T-helper 2 cell treated with Interferon-gamma antibody and Interleukin-4, amounts not matched to agents 5 μg/mL and 100 μg/mL, for 36 hours (primary cell): ENCODE measurements at places on chromosomes 3 and 15.
A peak's percentile ranks its signal among the peaks of the same experiment; 100 is the strongest.

- no peak for DNase-seq
- H3K27ac ChIP-seq = no peak overlapping the region
- H3K27me3 ChIP-seq = no peaks in the 10 kb centered on the region
- no peaks in the 10 kb centered on the region for H3K4me1 ChIP-seq
- H3K36me3 ChIP-seq = no peaks in the 10 kb centered on the region
Measured at GRCh38 chr15:93312891-93313486, 224.0 kb upstream of the RGMA start.

DNA sequence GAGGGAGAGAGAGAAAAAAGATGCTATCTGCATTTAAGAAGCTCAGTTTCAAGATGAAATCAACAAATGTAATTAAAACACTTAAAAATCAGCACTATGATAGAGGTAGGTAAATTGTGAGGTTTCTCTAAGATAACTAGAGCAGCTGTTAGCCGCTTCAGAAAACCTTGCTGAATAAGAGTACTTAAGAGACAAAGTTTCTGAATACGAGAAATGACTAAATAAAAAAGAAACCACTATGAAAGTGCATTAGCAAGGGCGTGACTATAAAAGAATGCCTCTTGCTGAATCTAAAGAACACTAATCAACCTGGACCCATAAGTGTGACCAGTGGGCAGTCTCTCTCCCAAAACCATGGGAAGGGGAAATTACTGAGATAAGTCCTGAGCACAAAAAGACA is 41.8 kb downstream of the IQCB1 start:
- DNase-seq = no peak
- H3K27me3 ChIP-seq = no peaks in the 10 kb centered on the region
- peaks cover 44% of the 10 kb centered on the region for H3K36me3 ChIP-seq
- peaks cover 11% of the 10 kb centered on the region for H3K4me1 ChIP-seq
- no peak overlapping the region for H3K27ac ChIP-seq
- no peak overlapping the region for H3K4me3 ChIP-seq

DNA sequence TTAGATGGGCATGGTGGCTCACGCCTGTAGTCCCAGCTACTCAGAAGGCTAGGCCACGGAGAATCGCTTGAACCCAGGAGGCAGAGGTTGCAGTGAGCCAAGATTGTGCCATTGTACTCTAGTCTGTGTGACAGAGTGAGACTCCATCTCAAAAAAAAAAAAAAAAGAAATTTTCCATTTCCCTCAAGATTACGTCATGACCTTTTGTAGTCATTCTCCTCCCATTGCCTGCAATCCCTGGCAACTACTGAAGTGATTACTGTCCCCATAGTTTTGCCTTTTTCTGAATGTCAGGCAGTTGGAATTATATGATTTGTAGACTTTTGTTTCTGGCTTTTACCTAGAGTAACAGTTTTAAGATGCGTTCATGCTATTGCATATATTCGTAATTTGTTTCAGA is 28.0 kb downstream of the WDR76 start:
- no peak overlapping the region for H3K27ac ChIP-seq
- peaks cover 2% of the 10 kb centered on the region for H3K4me1 ChIP-seq
- no peak for DNase-seq
- H3K36me3 ChIP-seq = peaks cover 54% of the 10 kb centered on the region
- H3K4me3 ChIP-seq = no peak overlapping the region

DNA sequence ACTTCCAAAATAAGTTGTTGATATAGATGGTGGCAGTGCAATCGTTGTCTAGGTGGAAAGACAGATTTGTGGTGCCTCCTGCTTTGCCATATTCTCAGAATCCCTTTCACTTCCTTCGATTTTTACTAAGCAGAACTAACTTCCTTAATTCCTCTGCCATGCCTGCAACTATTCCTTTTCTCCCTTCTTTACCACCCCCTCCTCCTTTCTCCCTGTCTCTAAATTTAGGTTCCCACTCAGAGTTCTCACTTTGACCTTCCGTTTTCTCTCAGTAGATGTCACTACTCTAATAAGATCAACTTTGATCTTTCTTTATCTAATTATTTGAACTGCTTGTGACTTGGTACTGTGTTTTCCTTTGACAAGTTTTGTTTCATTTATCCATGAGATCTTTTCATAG is 351.2 kb downstream of the LPP start:
- peaks cover 28% of the 10 kb centered on the region for H3K36me3 ChIP-seq
- H3K27ac ChIP-seq = no peak overlapping the region
- H3K4me3 ChIP-seq = no peak overlapping the region
- no peak for DNase-seq
- no peaks in the 10 kb centered on the region for H3K27me3 ChIP-seq

- peak; percentile 63 for DNase-seq
- H3K36me3 ChIP-seq = no peaks in the 10 kb centered on the region
- H3K27me3 ChIP-seq = no peaks in the 10 kb centered on the region
- H3K4me1 ChIP-seq = peaks cover 23% of the 10 kb centered on the region
- peak overlapping the region; percentile 93 for H3K27ac ChIP-seq
Measured at GRCh38 chr15:41894791-41895463, 1.1 kb upstream of the SPTBN5 start.

DNA sequence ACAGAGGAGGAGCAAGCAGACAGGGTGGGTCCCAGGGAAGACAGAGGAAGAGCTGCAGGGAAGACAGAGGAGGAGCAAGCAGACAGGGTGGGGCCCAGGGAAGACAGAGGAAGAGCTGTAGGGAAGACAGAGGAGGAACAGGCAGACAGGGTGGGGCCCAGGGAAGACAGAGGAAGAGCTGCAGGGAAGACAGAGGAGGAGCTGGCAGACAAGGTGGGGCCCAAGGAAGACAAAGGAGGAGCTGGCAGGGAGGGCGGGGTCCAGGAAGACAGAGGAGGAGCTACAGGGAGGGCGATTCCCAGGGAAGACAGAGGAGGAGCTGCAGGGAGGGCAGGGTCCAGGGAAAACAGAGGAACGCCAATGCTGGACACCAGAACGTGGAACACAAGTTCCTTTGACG is 66.5 kb downstream of the PLXNA1 start:
- no peak overlapping the region for H3K27ac ChIP-seq
- no peak overlapping the region for H3K4me3 ChIP-seq
- no peak for DNase-seq
- H3K27me3 ChIP-seq = no peaks in the 10 kb centered on the region

DNA sequence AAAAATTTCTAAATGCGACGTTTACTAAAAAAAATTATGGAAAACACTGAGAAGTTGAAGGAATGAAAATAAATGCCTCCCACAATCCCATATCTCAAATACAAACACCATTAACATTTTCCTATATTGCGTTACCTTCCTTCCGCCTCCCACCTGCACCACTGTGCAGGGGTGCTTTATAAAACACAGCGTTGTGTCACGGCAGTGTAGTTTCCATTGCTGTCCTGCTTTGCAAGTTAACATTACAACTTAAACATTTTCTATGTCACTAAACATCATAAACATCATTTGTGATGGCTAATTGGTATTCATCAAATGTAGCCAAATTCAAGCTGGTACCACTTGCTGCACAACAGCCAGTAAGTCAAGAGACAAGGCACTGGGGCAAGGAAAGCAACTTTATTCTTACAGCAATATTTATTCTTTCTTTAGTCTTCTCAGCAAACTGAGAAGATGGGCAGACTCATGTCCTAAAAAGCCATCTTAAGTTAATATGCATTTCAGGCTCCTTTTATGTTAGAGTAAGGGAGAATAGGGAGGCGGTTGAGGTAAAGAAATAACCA is 12.3 kb upstream of the FETUB start:
- DNase-seq = no peak
- peaks cover 18% of the 10 kb centered on the region for H3K27me3 ChIP-seq
- no peak overlapping the region for H3K27ac ChIP-seq
- H3K36me3 ChIP-seq = no peaks in the 10 kb centered on the region
- H3K4me1 ChIP-seq = no peaks in the 10 kb centered on the region
- H3K4me3 ChIP-seq = no peak overlapping the region

DNA sequence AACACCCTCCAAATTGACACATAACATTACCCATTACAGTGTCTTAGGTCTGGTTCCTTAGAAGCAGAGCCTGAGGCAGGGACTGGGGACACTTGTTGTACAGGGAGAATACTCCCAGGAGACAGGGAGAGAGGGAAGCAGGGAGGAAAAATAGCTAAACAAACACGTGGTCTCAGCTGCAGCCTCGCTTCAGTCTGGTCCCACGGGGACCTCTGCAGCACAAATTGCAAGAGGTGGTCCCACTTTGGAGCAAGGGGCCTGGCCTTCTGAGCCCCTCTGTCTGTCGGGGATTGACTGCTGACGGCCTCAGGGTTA is 25.0 kb upstream of the PLA2G4D start:
- H3K27ac ChIP-seq = no peak overlapping the region
- no peak overlapping the region for H3K4me3 ChIP-seq
- DNase-seq = no peak
- H3K4me1 ChIP-seq = peaks cover 2% of the 10 kb centered on the region
